Activated naive CD4-positive, alpha-beta T cell (primary cell): ENCODE measurements at places on chromosomes 7 and 10.

- no peak for DNase-seq
Observed at GRCh38 chr7:69685293-69685631, 87.0 kb downstream of the AUTS2 start.

DNA sequence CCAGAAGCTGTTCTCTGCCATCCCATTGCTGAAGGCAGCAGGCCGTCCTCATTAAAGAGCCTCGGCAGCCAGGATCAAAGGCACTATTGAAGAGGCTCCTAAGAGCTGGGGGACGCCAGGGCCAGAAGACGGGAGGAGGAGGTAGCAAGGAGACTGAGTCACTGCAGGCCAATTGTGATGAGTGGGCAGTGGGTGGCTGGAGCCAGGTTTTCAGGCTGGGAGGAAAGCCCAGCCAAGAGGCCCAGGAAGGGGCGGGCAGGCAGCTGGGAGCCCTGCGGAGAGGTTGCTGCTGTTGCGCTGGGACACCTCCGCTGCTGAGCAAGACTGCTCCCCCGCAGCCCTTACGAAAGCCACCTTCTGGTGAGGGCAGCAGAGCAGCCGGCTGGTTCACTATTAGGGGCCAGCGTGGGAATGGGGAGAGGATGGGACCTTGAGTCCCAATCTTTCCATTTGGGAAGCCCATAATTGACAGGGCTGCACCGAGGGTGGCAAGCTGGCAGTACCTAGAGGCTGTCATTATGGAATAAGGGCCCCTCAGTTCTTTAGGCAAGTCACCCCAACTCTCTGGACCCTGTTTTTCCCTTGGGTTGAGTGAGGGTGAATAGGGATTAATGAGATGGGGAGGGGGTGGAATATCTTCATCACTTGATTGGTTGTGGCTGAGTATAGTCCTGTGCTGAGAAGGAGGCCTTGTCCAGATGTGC is 48.4 kb downstream of the UNC5B start:
- DNase-seq = no peak

- DNase-seq = no peak
Observed at GRCh38 chr7:117384688-117385362, 42.5 kb downstream of the ASZ1 start.

GRCh38 chr10:112919721-112920120 is 30.3 kb upstream of the TCF7L2 start:
- DNase-seq = no peak

GRCh38 chr7:25186436-25186835 is 41.9 kb downstream of the NPVF start:
- DNase-seq = no peak

GRCh38 chr7:26091933-26092332 is 60.1 kb upstream of the NFE2L3 start:
- no peak for DNase-seq

GRCh38 chr7:26167303-26167934 is 15.4 kb downstream of the NFE2L3 start:
- no peak for DNase-seq

- DNase-seq = no peak
Observed at GRCh38 chr7:96014617-96015016, 242.3 kb downstream of the DYNC1I1 start.

GRCh38 chr7:114755856-114756255 is 166.0 kb upstream of the MDFIC start:
- no peak for DNase-seq

GRCh38 chr10:61063034-61063433 is 119.0 kb upstream of the RHOBTB1 start:
- no peak for DNase-seq

DNA sequence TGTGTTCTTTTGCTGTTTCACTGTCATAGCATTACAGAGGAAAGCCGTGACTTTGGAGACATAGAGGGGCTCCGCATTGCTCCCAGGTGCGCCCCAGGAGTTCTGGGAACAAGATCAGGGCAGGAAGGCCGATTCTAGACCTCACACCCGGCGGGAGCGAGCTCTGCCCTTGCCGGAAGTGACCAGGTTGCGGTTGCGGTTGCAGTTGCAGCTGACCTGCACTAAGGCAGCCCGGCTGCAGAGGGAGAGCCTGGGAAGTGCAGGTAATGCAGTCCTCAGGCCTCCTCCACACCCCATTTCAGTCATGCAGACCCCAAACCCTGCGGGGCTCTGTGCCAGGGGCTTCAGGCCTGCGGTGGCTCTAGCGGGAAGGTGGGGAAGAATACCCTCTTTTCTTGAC is 130.0 kb upstream of the LANCL2 start:
- no peak for DNase-seq

GRCh38 chr7:70159121-70159520 is 560.8 kb downstream of the AUTS2 start:
- DNase-seq = no peak

GRCh38 chr7:120550494-120551048 is 277.6 kb downstream of the KCND2 start:
- DNase-seq = no peak

DNA sequence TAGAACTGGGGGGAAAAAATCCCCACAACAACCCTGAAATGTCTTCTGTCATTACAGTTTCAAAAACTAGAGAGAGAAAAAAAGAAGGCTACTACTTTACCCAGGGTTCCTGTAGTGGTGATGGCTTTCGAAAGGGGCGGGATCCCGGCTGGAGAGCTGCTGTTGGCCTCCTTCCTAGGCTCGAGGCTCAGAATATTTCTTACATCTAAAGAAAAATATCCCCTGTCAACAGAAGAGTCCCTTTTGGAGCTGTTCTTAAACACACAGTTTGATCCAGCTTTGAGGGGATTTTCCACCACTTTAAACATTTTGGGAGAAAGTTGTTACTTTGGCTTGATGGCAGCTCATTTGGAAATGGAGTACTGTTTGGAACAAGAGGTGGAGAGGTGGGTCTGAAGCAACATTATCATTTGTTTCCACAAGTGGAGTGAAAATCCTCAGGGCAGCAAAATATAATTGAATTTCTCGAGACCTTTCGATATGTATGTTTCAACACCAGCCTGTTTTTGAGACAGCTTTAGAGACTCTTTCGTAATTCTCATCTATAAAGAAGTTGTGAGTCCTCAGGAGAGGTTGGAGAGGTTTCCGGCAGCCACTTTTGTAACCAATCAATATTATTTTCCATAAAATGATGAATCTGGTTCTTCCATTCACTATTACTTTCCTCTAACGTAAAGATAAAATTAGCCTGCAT is 5.1 kb downstream of the HOXA13 start:
- DNase-seq = no peak

DNA sequence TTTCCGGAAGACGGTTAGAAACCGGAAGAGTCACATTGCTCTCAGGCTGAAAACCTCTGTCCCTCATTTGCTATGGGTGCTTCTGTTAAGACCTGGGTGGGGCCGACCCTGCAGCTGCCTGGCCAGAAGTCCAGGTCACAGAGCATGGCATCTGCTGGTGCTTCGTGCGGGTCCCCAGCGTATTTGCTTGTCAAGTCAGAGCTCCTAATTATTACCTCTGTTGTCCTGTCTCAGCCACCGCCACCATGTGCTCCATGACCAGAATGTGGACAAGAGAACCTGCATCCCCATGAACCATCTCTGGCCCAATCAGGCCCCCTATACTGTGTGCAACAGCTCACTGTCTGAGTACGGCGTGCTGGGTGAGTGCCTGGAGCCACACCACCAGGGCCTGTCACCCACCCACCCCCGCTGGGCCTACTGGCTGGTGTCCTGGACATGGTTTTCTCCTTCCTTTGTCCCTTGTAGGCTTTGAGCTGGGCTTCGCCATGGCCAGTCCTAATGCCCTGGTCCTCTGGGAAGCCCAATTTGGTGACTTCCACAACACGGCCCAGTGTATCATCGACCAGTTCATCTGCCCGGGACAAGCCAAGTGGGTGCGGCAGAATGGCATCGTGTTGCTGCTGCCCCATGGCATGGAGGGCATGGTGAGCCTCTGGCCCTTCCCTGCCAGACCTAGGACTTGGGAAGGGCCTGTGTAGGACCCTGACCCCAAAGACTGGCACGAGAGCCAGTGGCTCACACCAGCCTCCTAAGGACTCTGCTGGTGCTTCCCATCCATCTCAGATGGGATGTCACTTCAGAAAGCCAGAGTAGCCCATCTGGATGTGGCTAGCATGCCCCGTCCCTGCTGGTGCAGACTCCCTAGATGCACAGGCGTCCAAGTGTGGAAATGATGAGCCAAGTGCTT is 51.3 kb upstream of the ZMIZ2 start:
- no peak for DNase-seq

GRCh38 chr10:84172467-84173356 is 889 bp upstream of the GPR15LG start:
- no peak for DNase-seq

- DNase-seq = no peak
Observed at GRCh38 chr10:72610466-72610865, 15.4 kb downstream of the MICU1 start.
